ENCODE measurements at places on chromosomes 4 and X.

DNA sequence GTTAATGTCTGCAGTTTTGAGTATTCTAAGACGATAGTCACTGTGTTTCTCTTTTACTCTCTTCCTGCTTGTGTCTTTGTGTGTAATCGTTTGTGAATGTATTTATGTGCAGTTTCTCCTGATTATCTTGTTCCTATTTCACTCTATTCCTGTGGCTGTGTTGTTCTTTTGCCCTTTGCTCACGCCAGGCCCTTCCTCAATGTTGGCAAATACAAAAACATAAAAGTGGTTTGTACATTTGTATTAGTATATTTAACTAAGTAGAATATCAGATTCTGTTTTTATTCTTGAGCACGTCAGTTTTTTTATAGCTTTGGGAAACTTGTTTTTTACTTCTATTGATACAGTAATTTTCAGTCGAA is 107.6 kb upstream of the BMPR1B start:
- no peak for DNase-seq

- DNase-seq = no peak
These were observed 27.2 kb downstream of the MFAP3L start for GRCh38 chr4:169998981-169999380.

DNA sequence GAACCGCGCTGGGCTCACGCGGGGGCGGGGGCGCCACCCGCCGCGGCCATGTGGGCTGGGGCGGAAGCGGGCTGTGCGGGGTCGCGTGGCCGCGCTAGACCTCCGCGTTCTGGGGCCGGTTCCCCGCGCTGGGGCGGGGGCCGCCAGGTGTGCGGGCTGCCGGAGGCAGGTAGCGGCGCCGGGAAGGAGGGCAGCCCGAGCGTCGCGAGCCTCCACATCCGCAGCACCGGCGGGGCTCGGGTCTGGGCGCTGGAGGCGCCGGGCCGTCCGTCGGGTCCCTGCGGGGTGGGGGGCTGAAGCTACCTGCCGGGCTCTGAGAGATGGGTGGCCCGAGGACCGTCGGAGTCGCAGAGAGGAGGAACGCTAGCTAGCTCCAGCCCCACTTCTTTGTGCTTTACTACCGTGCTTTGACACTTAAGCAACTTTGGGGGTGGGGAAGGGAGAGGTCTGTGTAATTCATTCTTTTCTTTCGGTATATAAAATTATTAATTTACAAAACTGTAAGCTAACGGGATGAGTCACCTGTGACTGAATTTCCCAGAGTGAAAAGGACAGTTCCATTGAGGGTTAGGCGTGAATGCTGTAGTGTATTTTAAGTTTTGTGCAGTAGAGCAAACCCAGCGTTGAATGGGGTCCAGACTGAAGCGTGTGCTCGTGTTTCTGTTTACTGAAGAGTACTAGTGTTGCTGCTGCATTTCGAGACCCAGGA is 689 bp downstream of the METAP1 start:
- no peak for DNase-seq

DNA sequence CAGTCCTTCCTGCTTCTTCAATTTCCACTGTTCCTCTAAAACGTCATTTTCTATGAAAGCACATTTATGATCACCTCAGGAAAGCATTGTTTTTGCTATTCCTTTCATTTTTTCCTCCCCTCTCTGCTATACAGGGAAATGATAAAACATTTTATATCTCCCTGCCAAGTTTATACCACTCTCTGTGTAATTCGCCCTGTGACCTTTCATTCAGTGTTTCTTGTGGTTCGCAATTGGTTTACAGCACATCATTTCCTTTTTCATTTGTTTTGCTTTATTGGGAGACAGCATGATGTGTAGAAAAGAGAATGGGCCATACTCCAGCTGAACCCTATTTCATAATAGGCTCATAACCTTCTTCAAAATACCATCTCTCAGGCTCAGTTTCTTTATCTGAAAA is 99.9 kb upstream of the RAPGEF2 start:
- no peak for DNase-seq

GRCh38 chr4:7357323-7357722 is 77.4 kb downstream of the PSAPL1 start:
- no peak for DNase-seq

GRCh38 chr4:100166297-100167039 is 23.8 kb downstream of the DDIT4L start:
- DNase-seq = no peak

GRCh38 chr4:28555866-28556265 is 1695.2 kb downstream of the STIM2 start:
- DNase-seq = no peak

DNA sequence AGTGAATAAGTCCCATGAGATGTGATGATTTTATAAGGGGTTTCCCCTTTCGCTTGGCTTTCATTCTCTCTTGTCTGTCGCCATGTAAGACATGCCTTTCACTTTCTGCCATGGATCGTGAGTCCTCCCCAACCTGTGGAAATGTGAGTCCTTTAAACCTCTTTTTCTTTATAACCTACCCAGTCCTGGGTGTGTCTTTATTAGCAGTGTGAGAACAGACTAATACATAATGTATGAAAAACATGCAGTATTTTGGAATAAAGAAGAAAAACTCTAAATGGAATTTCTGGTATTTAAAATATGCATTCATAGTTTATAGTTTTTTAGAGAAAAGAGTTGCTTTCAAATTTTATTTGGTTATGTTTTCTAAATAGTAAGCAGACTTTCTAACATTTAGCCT is 360.7 kb downstream of the PCDH7 start:
- no peak for DNase-seq

DNA sequence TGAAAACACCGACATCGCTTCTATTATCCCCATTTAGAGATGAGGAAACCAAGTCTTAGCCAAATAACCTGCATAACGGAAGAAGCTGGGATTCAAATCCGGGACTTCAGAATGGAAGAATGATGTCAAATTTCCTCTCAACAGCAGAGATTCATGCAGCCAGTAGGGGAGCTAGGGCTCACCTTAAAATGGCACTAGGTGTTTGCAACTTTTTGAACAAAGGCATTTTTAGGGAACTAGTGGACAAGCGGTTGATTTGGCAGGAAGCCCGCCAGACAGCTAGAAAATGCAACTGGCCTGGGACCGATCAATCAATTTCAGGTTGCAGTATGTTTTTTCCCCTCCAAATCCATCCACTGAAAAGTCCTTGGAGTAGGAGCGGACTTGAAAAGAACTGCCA is 224.2 kb downstream of the PTTG2 start:
- no peak for DNase-seq

DNA sequence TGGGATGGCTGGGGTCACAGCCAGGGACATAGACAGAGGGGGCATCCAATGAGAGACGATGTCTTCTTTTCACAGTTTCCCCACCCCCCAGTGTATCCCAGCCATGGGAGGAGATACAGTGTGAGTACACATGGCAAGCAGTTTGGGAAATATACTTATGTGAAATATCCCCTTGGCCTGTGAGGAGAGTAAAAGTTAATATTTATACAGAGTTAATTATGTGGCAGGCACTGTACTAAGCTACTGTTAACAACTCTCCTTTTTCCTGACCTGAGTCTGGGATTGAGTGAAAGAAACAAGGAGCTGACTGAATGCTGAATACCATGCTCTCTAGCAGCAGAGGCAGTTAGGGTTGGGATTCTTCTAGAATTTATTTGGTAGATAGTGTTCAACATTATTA is 35.3 kb downstream of the HCCS start:
- no peak for DNase-seq

- DNase-seq = no peak
These were observed 20.3 kb upstream of the VEGFD start for GRCh38 chrX:15404401-15405096.

- DNase-seq = no peak
These were observed 595.6 kb downstream of the TRAM1L1 start for GRCh38 chr4:116489739-116490138.

DNA sequence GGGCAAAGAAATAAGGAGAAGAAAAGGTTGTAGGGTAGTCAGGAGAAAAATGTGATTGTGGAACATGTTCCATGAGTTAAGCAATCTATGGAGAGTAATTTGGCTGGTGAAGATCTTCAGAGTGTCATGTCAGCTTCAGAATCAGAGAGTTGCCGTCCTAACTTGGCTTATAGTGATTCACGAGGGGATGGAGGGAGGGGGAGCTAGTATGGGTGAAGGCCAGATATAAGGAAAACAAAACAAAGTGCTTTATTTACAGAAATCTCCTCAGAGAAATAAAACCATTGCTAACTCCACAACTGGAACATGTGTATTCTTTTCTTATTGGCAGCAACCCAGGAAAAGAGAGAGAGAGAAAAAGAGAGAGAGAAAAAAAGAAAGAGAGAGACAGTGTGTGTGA is 256.5 kb upstream of the NRK start:
- DNase-seq = no peak

DNA sequence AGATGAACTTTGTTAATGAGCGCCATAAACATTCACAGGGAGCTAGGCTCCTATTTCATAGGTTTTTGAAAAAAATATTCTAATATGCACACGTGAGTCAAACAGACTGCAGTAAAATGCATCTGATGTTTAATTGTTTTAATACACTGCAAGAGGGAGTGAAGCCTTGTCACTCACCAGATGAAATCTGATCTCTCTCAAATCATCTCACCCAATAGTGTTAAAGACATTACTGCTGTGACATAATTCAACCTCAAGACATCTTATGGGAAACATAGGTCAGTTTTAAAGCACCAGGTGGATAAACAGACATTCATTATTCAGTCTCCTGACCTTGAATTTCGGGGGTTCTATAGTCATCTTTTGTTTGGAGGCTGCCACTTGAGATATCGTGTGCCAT is 148.3 kb downstream of the MAML3 start:
- no peak for DNase-seq

GRCh38 chr4:143356493-143356892 is 19.8 kb downstream of the GAB1 start:
- DNase-seq = no peak

- DNase-seq = no peak
These were observed 549.4 kb downstream of the GALNTL6 start for GRCh38 chr4:172362569-172362968.

DNA sequence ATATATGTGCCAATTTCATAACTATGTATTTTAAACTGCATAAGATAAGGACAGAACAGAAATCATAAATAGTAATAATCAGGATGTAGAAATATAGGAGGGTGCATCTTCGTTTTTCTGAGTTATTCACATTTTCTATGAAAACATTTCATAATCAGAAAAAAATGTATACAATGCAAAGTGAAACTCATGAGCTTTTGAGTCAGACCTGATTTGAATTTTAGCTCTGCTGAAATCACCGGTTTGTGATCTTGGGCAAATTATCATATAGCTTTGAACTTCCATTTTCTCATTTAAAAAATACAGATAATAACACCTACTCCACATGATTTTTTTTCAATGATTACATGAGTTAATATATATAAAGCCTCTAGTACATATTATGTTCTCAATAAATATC is 106.9 kb downstream of the KDR start:
- DNase-seq = no peak

- no peak for DNase-seq
These were observed 278.2 kb upstream of the CXXC4 start for GRCh38 chr4:104772849-104773248.

GRCh38 chr4:44722001-44722400 is 4.4 kb downstream of the GNPDA2 start:
- DNase-seq = no peak

- no peak for DNase-seq
These were observed 3.1 kb downstream of the BMP2K start for GRCh38 chr4:78779280-78779679.

GRCh38 chrX:13000301-13000811 is 25.4 kb downstream of the TMSB4X start:
- DNase-seq = no peak

DNA sequence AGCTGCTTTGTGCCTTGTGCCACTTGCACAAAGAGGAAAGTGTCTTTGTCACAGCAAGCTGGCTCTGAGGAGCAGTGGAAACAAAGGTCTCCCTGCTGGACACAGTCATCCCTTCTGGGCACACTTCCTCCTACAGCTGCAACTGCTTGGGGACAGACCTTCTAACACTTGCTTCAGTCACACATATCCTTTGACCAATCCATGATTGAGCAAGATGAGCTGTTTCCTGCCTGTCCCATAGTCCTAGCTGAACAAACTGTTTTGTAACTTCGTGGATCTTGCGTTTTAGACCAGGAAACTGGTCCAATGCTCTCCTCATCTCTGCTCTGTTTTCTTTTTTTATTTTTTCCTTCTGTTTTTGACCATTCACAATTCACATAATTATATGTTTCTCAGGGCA is 98.5 kb downstream of the RRAGB start:
- no peak for DNase-seq

- no peak for DNase-seq
These were observed 1.3 kb downstream of the TMEM164 start for GRCh38 chrX:110004215-110004614.

All from midbrain (tissue), 1 donor.